ENCODE measurements at places on chromosomes 12 and 14.

DNA sequence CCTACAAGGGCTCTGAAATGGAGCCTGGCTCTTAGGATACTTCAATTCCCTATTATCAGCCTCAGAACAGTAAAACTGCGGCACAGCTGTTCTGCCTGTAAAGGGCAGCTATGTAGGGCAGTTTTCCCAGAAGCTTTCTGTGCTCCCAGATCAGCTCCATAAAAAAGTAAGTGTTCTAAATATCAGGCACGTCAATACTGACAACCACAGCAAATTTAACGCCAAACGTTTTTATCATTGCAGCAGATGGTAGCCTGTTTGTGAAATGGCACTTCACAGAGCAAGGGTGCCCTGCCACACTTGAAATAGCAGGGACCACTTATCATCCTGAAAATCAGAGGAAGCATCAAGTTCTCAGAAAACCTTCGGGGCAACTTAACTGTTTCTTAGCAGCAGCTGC, 54.8 kb upstream of the PTHLH start:
- no peak overlapping the region for H3K4me3 ChIP-seq
- no peaks in the 10 kb centered on the region for H3K36me3 ChIP-seq
- no peak overlapping the region for H3K27ac ChIP-seq
- no peak for DNase-seq
- peaks cover 31% of the 10 kb centered on the region for H3K27me3 ChIP-seq
- no peaks in the 10 kb centered on the region for H3K4me1 ChIP-seq

- H3K36me3 ChIP-seq, result no peaks in the 10 kb centered on the region
- no peaks in the 10 kb centered on the region for H3K27me3 ChIP-seq
- no peak for DNase-seq
- H3K4me1 ChIP-seq, result no peaks in the 10 kb centered on the region
- H3K4me3 ChIP-seq, result no peak overlapping the region
Observed at GRCh38 chr12:8449355-8449859, 6.4 kb upstream of the CLEC6A start.

DNA sequence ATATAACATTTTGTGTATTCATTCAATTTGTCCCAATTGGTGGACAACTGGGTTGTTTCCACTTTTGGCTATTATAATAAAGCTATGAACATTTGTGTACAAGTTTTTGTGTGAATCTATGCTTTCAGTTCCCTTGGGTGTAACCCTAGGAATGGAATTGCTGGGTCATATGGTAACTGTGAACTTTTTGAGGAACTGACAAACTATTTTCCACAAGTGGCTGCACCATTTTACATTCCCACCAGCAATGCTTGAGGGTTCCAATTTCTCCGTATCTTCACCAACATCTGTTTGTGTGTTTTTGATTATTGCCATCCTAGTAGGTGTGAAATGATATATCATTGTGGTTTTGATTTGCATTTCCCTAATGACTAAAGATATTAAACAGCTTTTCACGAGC, 13.0 kb downstream of the LPCAT3 start:
- peaks cover 63% of the 10 kb centered on the region for H3K36me3 ChIP-seq
- peaks cover 11% of the 10 kb centered on the region for H3K4me1 ChIP-seq
- DNase-seq, result no peak
- H3K27ac ChIP-seq, result no peak overlapping the region
- H3K4me3 ChIP-seq, result no peak overlapping the region

DNA sequence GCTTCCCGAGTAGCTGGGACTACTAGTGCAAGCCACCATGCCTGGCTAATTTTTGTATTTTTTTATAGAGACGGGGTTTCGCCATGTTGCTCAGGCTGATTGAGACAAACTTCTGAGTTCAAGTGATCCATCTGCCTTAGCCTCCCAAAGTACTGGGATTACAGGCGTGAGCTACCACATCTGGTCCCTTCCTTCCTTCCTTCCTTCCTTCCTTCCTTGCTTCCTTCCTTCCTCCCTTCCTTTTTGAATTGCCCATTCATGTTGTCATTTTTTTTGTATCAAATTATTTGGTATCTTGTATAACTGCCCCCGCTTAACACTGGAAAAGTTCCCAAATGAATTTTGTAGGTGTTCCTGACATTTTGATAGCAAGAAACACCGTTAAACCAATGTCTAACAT, 11.7 kb downstream of the RAD9B start:
- no peaks in the 10 kb centered on the region for H3K36me3 ChIP-seq
- no peak overlapping the region for H3K27ac ChIP-seq
- no peak for DNase-seq
- no peaks in the 10 kb centered on the region for H3K4me1 ChIP-seq
- no peak overlapping the region for H3K4me3 ChIP-seq

GRCh38 chr14:39641224-39641623, 209.0 kb upstream of the FBXO33 start:
- H3K27me3 ChIP-seq, result no peaks in the 10 kb centered on the region
- peak overlapping the region; percentile 89 for H3K27ac ChIP-seq
- no peaks in the 10 kb centered on the region for H3K36me3 ChIP-seq
- DNase-seq, result no peak
- peak overlapping the region; percentile 60 for H3K4me3 ChIP-seq

DNA sequence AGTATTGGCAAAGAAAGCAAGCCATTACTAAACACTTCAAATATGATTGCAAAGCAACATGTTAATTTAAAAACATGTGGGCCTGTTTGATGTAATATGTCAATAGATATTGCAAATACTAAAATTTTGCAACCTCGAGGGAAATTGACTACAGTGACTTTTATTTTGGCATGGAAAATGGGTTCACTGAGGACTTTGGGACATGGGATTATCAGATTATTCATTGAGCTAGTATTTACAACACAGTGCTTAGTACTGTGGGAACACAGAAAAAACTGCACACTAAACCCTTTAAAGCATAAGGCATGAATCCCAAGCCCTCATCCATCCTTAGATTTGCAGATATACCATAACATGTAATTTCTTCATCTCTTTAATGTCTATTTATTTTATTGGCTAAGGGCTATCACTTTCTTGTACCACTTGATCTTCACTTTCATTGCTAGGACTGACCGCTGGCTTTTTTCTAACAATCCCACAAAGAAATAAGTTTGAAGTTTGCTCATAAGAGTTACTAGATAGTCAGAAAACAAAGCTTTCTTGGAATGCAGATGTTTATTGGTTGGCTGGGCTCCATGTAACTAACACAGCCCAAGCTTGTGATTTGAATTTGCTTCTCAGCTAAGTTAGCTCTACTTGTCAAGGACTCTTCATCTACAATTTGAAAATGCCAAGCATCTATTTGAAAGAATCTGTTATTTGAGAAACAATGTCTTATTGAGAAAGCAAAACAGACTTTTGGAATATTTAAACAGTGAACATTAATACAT, 48.7 kb downstream of the PPFIBP1 start:
- H3K4me1 ChIP-seq, result peaks cover 7% of the 10 kb centered on the region
- no peaks in the 10 kb centered on the region for H3K27me3 ChIP-seq
- no peak for DNase-seq
- no peak overlapping the region for H3K27ac ChIP-seq

GRCh38 chr12:68899251-68899771, 33.7 kb downstream of the CPM start:
- no peak overlapping the region for H3K27ac ChIP-seq
- no peak for DNase-seq
- H3K27me3 ChIP-seq, result no peaks in the 10 kb centered on the region
- peaks cover 3% of the 10 kb centered on the region for H3K4me1 ChIP-seq
- H3K36me3 ChIP-seq, result no peaks in the 10 kb centered on the region
- H3K4me3 ChIP-seq, result no peak overlapping the region

- no peak for DNase-seq
- peaks cover 2% of the 10 kb centered on the region for H3K27me3 ChIP-seq
- no peak overlapping the region for H3K27ac ChIP-seq
- H3K36me3 ChIP-seq, result no peaks in the 10 kb centered on the region
- no peak overlapping the region for H3K4me3 ChIP-seq
Observed at GRCh38 chr12:126196263-126196662, 1131.0 kb downstream of the AACS start.

- H3K27me3 ChIP-seq, result peaks cover 2% of the 10 kb centered on the region
- no peak overlapping the region for H3K27ac ChIP-seq
- H3K36me3 ChIP-seq, result peaks cover 2% of the 10 kb centered on the region
- no peak for DNase-seq
- H3K4me1 ChIP-seq, result peaks cover 4% of the 10 kb centered on the region
- H3K4me3 ChIP-seq, result no peak overlapping the region
Observed at GRCh38 chr12:48031135-48031960, 27.1 kb upstream of the COL2A1 start.

DNA sequence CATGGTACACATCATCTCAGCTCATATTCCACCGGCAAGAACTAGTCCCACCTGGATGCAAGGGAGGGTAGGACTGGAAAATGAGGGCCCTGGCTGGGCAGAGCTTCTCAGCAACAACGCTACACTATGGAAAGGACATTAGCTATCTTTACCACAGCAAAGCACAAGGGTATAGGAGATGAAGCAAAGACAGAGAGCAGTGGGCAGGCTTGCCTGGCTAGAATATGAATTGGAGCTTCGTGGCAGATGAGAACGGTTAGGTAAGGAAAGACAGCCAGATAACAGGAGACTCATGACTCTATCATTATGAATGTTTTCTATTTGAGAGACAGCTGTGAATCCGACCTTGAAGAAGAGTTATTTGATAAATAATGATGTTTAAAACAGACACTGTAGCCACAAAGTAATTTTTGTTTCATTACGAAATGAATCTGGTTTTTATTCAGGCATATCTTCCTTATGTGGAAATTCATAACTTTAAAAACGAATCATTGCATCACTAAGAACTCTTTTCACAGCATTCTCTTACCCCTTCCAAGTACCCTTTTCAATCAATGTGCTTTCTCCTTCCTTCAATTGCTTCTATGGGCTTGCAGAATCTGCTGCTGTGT, 59.1 kb upstream of the PCED1B start:
- H3K4me1 ChIP-seq, result no peaks in the 10 kb centered on the region
- no peak overlapping the region for H3K27ac ChIP-seq
- no peaks in the 10 kb centered on the region for H3K36me3 ChIP-seq
- H3K27me3 ChIP-seq, result peaks cover 12% of the 10 kb centered on the region

GRCh38 chr12:112656141-112656540, 135.4 kb upstream of the RPH3A start:
- DNase-seq, result no peak
- no peaks in the 10 kb centered on the region for H3K36me3 ChIP-seq
- no peak overlapping the region for H3K27ac ChIP-seq
- H3K4me1 ChIP-seq, result no peaks in the 10 kb centered on the region
- no peak overlapping the region for H3K4me3 ChIP-seq

DNA sequence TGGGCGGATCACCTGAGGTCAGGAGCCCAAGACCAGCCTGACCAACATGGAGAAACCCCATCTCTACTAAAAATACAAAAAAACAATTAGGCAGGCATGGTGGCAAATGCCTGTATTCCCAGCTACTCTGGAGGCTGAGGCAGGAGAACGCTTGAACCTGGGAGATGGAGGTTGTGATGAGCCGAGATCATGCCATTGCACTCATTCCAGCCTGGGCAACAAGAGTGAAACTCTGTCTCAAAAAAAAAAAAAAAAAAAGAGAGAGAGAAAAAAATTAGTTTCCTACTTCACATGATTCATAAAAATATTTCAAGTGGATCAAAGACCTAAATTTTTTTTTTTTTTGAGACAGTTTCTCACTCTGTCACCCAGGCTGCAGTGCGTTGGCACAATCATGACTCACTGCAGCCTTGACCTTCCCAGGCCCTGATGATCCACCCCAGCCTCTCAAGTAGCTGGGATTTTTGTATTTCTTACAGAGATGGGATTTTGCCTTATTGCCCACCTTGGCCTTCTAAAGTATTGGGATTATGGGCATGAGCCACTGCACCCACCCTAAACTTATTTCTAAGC, 24.9 kb downstream of the FCF1 start:
- H3K4me1 ChIP-seq, result no peaks in the 10 kb centered on the region
- H3K36me3 ChIP-seq, result peaks cover 66% of the 10 kb centered on the region
- no peak overlapping the region for H3K4me3 ChIP-seq

DNA sequence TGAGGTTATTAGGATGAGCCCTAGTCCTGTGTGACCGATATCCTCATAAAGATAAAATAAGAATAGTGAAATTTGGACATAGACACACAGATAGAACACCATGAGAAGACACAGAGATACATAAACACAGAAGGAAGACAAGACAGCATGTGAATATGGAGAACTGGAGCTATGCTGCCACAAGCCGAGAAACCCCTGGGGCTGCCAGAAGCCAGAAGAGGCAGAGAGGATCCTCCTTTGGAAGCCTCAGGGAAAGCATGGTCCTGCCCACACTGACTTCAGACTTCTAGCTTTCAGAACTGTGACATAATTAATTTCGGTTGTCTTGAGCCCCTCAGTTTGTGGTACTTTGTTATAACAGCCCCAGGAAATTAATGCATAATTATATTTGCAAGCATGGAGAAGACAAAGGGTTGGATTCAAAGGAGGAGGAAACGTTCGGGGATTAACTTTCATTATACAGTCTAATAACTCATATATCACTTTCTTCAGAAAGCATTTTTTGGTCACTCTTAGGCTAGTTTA, 1501.8 kb upstream of the FLRT2 start:
- H3K27ac ChIP-seq, result no peak overlapping the region
- no peak overlapping the region for H3K4me3 ChIP-seq
- DNase-seq, result no peak
- H3K36me3 ChIP-seq, result no peaks in the 10 kb centered on the region

- no peaks in the 10 kb centered on the region for H3K36me3 ChIP-seq
- H3K4me3 ChIP-seq, result no peak overlapping the region
- DNase-seq, result no peak
- H3K27me3 ChIP-seq, result no peaks in the 10 kb centered on the region
Observed at GRCh38 chr12:43154498-43155045, 397.4 kb downstream of the ADAMTS20 start.

DNA sequence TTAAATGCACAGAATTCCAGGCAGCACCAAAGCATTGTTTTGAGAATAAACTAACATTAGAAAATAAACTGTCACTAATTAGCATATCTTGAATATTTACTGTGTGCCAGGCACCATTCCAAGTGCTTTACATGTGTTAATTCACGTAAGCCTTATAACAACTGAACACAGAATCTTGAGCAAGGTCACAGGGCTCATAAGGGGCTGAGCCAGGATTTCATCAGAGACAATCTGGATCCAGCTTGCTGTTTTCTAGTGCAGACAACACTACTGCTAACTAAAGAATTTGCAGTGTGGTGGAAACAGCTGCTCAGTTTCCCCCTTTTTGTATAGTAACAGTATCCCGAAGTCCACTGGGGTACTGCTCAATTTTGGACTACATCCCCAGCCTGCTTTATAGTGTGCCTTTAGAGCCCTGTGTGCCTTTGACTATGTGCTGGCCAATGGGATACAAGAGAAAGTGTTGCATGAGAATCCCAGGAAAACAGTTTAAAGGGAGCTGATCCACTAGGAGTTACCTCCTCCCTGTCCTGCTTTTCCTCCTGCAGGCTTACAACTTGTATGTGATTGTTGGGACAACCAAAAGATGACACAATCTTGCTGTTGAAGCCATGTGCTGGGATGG, 36.0 kb upstream of the RMST start:
- H3K4me3 ChIP-seq, result no peak overlapping the region
- no peaks in the 10 kb centered on the region for H3K4me1 ChIP-seq
- H3K27ac ChIP-seq, result no peak overlapping the region
- DNase-seq, result no peak
- H3K36me3 ChIP-seq, result no peaks in the 10 kb centered on the region
- peaks cover 2% of the 10 kb centered on the region for H3K27me3 ChIP-seq

DNA sequence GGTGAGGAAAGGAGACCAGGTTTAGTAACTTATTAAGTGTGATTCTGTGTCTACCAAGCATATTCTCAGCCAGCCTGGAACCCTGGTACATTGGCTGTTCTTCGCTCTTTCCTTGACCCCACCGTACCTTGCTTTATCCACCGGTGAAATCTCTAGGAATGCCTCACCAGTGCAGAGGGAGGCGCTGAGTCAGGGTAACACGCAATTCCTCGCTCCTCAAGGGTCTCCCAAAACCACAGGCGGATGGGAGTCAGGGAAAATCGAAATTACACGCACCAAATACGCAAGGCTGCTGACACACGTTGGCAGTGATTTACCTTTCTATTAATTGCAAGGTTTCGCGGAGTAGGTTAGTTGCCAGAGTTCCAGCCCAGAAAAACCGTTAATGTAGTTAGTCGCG, 845 bp downstream of the L3HYPDH start:
- DNase-seq, result no peak
- H3K27ac ChIP-seq, result peak overlapping the region; percentile 54
- H3K4me1 ChIP-seq, result peaks cover 58% of the 10 kb centered on the region
- peak overlapping the region; percentile 99 for H3K4me3 ChIP-seq

Data from naive thymus-derived CD8-positive, alpha-beta T cell (primary cell).